ENCODE measurements at places on chromosomes 13 and 19. TPM values are rescaled to one million over a fixed set of nuclear protein-coding genes. Genes with fewer than 3 reads are reported as not detected.

The MEF2B gene
- total RNA-seq: 0.95 TPM

The RNF225 gene
- total RNA-seq: not detected

GRCh38 chr19:39514840-39515550 lies at the start of gene SELENOV:
Gene SELENOV (plus strand): TSS chr19:39515139. CDS start chr19:39515213, 74 bp downstream.
- DNase-seq: no peak

- DNase-seq: no peak
These were observed 306.8 kb downstream of the RFC3 start for GRCh38 chr13:34124666-34125306.

DNA sequence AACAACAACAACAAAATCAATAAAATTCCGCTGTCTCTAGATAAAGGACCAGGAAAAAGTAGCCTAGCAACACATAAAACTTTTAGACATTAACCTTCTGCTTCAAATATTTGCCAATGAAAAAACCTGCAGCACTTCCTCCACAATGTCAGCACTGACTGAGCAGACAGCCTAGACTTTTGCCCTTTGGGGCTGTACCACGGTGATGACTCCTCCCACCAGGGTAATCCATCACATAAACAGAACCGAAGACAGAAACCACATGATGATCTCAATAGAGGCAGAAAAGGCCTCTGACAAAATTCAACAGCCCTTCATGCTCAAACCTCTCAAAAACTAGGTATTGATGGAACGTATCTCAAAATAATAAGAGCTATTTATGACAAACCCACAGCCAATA lies 30.2 kb upstream of the TRPC4 start:
- DNase-seq: no peak

The DACH1 gene
- total RNA-seq: 1.5 TPM

DNA sequence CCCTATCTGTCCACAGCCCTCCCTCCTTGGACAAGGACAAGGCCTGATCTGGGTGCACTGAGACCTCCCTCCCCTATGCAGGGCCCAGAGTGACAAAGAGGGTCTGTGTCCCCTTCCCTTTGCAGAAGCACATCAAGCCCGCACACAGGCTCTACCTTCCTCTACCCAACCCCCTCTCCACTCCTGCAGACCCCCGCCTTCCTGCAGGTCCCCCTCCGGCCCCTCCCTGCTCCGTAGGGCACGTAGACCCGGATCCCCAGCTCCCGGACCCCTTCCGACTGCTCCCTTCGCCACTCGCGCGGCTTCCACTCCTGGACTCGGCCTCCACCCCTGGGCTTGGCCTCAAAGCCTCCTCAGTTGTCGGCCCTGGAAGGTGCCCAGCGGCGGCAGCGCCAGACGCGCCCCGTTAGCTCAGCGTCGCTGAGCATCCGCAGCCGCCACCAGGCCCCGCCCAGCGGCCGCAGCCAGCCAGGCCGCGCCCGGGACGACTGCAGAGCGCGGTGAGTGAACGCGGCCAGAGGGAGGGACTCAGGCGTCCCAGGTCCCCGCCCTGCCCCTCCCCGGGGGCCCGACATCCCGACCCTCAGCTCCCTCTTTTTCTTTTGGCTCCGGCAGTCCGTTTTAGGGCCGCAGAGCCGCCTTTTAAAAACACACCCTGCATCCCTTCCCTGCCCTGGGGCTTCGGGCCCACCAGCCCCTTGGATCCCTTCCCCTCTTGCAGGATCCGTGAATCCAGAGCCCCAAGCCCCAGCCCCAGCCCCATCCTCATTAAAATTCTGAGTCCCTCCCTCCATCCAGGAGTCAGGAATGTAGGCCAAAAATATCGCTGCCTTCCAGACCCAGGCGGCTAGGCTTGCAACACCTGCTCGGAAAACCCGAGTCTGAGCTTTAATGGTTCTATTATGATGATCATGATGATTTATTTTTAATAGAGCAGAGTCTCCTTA lies 1.5 kb upstream of the MYADM start:
- peak; percentile 81 for DNase-seq

DNA sequence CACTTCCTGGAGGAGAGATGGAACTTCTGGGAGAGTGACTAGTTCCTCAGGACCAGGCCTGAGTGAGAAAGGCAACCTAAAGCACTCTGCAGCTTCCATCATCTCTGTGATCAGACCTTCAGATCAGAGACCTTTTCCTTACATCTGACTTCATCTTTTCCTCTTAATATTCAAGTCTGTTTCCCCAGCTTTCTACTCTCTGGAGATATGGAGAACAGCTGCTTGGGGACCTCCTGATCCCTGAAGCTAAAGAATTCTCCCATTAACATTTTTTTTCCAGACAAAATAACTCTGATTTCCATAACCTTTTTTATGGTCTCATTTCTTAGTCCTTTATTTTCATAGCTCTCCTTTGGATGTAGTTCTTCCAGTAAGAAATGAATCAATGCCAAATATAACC lies 133.4 kb upstream of the FNDC3A start:
- DNase-seq: no peak

DNA sequence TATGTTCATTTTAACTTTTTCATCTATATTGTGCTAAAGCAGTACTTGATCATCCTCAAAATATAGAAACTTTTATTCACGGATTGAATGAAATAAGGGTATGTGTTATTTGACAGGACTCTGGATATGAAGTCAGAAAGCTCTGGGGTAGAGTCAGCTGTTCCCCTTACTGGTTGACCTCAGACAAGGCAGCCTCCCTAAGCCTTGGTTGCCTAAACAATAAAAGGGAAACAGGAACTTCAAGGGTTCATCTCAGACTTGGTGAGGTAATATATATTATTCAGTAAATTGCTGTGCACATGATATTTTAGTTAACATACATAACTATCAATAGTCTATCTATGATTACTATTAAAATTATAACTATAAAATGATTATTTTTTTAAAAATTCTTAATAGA lies 13.6 kb downstream of the POLR1D start:
- DNase-seq: no peak

GRCh38 chr19:17240826-17241399 lies 4.8 kb downstream of the NR2F6 start:
- no peak for DNase-seq

GRCh38 chr19:4379383-4380253 lies 20.7 kb downstream of the SH3GL1 start:
- no peak for DNase-seq

- no peak for DNase-seq
These were observed 2.9 kb upstream of the KPTN start for GRCh38 chr19:47486900-47487299.

DNA sequence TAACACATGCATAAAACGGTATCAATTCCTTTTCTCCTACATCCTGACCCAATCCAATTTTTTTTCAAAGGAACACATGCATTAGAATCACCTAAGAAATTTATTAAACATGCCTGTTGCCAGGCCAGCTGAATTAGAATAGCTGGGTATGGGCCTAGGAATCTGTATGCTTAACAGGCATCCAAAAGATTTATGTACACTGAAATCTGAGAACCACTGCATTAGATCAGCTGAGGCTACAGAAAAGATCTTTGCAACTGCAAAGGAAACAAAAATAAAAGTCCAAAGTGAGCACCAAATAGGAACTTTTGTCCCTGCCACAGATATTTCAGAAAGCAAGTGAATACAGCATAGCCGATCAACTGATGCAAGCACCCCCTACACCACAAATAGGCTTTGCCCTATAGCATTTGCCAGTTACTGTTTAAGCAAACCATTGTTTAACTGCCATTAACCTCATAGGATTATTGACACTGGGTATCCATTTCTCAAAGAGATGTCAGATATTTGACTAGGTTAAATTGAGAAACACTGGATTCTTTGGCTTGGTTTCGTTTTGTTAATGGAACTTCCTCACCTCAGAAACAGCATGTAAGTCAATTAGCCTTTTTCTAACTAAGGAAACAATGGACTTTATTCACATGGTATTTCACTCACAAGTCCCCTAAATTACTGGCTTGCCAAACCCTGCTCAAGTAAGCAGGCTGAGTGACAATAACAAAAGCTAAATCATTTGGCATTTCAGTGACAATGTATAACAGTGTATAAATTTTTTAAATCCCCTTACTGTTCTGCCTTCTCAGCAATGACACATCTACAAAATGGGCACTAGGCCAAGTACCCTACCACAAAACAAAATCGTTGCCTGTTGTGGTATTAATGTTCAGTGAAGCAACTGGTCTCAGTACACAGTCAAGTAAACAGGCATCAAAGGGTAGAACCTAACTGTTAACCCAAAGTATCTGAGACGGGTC lies 67.8 kb downstream of the SUCLA2 start:
- DNase-seq: no peak

DNA sequence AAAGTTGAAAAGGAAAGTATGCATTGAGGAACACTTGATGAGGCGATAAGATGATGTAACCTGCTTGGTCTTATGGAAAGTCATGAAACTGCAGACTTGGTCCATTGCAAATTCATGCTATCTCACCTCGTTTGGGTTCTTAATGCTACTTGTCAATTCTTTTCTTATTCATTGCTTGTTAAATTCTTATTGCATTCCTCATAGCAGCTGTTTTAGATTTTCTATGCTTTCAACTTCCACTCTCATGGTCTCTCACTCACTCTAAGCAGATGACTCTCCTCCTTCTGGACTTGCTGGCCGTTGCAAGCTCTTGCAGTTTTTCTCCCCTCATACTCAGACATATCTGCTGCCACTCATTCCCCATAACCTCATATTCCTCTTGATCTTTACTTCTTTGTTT lies 67.8 kb upstream of the CSNK1A1L start:
- DNase-seq: no peak

The SGCG gene
- not detected for total RNA-seq

- DNase-seq: no peak
These were observed 309.8 kb upstream of the ZNF507 start for GRCh38 chr19:32035626-32036025.

The CDC16 gene
- total RNA-seq: 75.4 TPM

GRCh38 chr13:112069061-112069844 lies 2.3 kb downstream of the SOX1 start:
- no peak for DNase-seq

- peak; percentile 88 for DNase-seq
These were observed at the start of gene KCNN4 for GRCh38 chr19:43780706-43781525. Gene KCNN4 (minus strand): TSS chr19:43780973. CDS start chr19:43780861, 112 bp downstream.

GRCh38 chr13:46134494-46134893 lies 29.7 kb upstream of the CPB2 start:
- no peak for DNase-seq

- no peak for DNase-seq
These were observed 238.5 kb upstream of the STARD13 start for GRCh38 chr13:33524086-33524485.

DNA sequence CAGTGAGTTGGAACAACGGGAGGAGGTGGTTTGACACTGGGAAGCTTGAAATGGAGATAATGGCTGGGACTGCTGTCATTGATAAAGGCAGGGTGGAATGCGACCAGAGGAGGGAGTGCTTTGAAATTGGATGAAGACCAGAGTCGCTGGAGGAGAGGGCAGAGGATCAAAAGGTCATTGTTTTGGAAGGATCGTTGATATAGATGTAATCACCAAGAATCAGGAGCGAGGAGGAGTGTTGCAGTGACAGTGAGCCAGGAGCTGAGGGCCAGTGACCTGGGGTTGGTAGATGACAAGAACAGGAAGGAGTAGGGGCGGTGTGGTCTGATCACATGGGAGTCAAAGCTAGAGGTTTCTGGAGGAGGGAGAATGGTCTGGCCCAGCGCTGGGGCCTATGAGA lies 25.3 kb downstream of the TM9SF2 start:
- DNase-seq: no peak

DNA sequence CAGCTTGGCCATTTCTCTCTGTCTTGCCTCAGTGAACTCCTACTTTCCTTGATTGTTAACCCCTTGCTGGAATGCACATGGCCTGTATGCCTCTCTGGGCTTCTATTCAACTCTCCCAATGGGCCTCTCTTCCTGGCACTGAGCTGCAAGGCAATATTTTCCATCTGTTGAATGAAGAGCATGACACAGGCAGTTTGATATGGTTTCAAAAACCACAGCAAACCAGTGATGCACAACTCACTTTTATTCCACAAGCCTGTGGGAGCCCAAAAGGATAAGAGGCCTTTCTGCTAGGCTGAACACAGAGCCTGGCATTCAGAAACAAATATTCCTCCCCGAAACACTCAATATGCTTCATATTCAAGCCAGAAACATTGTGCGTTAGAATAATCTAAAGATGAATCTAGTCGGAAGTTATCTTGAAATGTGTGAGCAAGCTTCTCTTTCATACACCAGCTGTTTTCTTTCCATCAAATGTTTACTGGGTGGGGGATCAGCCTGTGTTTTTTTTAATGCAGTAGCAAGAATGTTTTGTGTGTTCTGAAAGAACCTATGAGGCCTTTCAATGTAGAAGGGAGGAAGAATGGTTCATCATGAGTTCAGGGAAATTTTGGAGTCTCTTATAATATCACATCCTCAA lies 443.1 kb upstream of the SPRY2 start:
- DNase-seq: no peak

GRCh38 chr19:10271543-10272086 lies 695 bp downstream of the ICAM1 start:
- DNase-seq: peak; percentile 43

DNA sequence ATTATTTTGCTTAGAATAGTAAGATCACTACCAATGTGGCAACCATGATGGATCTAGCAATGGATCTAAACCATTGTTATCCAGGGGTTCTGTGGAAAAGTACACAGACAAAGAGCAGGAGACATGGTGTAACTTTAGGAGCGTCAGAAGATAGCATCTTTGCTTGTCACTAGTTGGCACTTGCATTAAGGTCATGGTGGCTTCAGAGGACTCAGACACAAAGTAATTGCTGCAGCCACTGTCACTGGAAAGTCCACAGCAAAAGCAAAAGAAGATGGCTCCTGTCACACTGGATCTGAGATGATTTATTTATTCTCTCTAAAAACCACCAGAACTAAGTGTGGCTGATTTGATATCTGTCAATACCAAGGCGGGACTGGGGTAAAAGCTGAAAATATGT lies 93.3 kb upstream of the PCDH20 start:
- DNase-seq: no peak

DNA sequence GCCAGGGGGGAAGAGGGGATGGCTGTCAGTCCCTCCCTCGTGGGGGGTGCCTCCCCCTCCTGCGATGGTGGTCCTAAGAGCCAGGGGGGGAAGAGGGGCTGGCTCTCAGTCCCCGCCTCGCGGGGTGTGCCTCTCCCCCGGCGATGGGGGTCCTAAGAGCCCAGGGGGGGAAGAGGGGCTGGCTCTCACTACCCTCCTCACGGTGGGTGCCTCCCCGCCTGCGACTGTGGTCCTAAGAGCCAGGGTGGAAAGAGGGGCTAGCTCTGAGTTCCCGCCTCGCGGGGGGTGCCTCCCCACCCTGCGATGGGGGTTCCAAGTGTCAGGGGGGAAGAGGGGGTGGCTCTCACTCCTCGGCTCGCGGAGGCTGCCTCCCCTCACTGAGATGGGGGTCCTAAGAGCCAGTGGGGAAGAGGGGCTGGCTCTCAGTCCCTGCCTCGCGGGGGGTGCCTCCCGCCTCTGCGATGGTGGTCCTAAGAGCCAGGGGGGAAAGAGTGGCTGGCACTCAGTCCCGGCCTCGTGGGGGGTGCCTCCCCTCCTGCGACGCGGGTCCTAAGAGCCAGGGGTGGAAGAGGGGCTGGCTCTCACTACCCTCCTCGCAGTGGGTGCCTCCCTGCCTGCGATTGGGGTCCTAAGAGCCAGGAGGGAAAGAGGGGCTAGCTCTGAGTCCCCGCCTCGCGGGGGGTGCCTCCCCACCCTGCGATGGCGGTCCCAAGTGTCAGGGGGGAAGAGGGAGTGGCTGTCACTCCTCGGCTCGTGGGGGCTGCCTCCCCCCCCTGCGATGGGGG lies 2325.6 kb upstream of the PCDH20 start:
- DNase-seq: no peak

The FXYD5 gene
- 10.0 TPM for total RNA-seq

Measured in transverse colon (tissue), 4 donors.